ENCODE measurements at places on chromosomes 6 and 20.

- DNase-seq = no peak
Observed at GRCh38 chr20:60250251-60250650, 292.0 kb downstream of the CDH26 start.

- DNase-seq = no peak
Observed at GRCh38 chr6:5936140-5936539, 70.6 kb downstream of the NRN1 start.

- no peak for DNase-seq
Observed at GRCh38 chr6:144211160-144211559, 60.8 kb downstream of the STX11 start.

DNA sequence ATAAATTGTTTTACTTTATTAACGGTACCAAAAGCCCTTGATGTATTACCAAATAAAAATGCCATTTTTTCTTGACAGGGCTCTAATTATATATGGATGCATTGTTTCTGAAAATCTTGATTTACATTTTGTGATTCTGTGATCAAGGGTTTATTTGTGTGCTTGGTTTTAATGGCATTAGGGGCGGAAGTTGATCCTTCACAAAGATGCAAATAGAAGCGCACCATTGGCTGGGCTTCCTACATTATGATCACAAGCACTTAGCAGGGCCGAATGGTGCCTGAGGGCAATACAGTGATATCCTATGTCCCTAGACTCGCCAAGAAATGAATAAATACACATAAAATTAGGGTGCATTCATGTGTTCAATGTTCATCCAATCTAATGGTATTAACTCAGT, 172.9 kb upstream of the UST start:
- DNase-seq = no peak
